MV-4-11 (cell line): ENCODE measurements at places on chromosomes 1 and 21.

GRCh38 chr21:8989261-8989711 lies 1532.1 kb upstream of the TPTE start:
- no peak for DNase-seq

GRCh38 chr1:26234644-26235370 lies 807 bp downstream of the CEP85 start:
- DNase-seq: peak; percentile 36

DNA sequence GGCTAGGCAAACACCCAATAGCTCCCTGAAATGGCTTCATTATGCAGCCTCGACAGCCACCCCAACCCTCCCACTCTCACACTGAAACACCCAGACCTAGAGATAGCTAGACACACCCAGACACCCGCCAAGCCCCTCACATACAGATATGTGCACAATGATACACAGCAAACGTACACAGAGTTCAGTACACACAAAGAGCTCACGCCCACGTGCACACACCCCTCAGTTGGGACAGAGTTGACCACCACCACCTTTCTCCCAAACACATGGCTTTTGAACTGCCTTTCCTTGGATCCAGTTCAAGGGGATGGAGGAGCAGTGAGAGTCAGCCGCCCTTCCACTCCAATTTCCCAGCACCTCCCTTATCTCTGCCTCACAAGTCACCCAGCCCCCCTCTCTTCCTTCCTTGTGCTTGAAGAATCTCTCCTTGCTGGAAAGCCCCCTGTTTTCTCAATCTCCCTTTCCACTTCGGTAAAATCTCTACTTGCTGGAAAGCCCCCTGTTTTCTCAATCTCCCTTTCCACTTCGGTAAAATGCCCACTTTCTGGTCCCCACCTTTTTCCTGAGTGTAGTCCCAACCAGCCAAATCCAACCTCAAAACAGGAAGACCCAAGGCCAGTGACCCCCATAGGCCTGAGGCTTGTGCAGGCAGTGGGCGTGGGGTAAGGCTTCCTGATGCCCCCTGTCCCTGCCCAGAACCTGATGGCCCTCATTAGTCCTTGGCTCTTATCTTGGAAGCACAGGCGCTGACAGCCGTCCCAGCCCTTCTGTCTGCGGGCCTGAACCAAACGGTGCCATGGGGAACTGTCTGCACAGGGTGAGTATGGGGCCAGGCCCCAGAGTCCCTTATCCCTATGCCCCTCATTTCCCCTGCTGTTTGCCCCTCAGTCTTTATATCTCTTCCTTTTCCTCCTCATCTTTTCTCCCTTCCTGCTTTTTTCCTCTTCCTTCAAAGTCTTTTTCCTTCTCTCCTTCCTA lies at the start of gene ACKR1:
Gene ACKR1, plus strand, starts transcription at position 715 of the 981 bp plus-strand sequence. Its CDS starts 85 bp downstream, at position 800.
- no peak for DNase-seq

- peak; percentile 15 for DNase-seq
Observed at GRCh38 chr1:94284476-94284875, 47.1 kb upstream of the ARHGAP29 start.

DNA sequence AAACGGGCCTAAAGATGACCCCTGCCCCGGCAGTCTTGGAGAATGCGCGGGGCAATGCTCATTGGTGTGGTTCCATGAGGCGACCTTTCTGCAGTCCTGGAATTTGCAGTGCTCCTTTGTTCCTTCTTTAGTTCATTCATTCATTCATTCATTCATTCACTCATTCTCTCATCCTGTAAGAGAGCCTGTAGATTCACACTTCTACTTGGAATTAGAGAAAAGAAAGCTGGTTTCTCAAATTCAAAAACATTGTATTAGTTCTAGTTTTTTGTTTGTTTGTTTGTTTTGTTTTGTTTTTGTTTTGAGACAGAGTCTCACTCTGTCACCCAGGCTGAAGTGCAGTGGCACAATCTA lies 31.6 kb downstream of the PAX7 start:
- DNase-seq: no peak

DNA sequence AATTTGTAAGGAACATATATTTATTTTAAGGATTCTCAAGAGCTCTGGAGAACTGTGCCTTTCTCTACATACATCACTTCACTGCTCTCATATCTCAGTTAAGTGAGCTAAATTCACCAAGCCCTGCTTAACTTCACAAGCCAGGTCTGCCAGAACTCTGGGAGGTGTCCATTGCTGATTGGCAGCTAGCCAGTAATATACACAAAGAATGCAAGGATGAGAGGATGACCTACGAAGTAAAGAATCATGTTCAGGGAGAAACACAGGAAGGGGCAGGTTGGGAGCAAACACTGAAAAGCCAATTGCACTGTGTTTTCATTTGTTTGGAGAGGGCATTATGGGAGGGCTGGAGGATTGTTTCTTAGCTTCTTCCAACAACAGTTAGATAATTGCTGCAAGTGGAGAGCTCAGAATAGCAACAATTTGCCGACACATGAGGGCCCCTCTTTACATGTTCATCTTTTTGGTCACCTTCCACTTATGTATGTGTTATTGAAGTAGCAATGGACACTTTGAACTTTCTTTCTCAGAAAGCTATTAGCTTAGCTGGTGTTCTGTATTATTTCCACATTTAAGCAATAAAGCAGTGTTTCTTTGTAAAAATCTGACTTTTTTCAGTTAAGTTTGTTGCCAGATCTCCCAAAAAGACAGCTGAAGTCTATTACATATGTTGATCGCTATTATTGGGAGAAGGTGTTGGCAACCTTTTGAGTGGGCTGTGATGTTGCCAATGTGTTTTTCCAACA lies 254.8 kb downstream of the LTN1 start:
- DNase-seq: no peak

- no peak for DNase-seq
Observed at GRCh38 chr1:193181985-193182384, 4.4 kb downstream of the B3GALT2 start.

GRCh38 chr1:33273961-33274371 lies 17.7 kb downstream of the ZNF362 start:
- no peak for DNase-seq

GRCh38 chr1:207334337-207334736 lies 12.9 kb downstream of the CD55 start:
- no peak for DNase-seq

DNA sequence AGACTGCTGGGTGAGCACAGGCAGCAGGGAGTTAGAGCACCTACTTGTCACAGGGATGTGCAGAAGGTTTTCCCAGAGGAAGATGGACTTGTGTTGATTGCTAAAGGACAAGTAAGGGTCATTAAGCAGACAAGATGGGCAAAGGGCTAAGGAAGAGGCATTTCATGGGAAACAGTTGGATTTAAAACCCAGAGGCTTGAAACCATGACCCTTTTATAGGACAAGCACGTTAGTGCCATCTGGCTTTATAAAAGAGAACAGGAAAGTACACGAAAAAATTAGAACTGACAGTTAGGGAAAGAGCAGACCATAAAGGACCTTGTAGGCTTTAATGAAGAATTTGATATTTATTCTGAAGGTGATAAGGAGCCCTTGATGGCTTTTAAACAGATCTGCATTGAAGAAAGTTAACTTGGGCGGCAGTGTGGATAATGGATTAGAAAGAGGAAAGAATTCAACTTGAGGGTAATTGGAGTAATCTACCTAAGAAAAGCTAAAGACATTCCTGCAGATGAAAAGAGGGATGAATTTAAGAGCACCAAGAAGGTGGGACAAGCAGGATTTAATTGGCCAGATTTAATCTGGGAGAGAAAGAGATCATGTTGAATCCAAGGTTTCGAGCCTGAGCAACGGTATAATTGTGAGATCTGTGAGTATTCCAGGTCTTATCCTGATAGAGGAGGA lies 68.6 kb downstream of the ZC3H11B start:
- no peak for DNase-seq

DNA sequence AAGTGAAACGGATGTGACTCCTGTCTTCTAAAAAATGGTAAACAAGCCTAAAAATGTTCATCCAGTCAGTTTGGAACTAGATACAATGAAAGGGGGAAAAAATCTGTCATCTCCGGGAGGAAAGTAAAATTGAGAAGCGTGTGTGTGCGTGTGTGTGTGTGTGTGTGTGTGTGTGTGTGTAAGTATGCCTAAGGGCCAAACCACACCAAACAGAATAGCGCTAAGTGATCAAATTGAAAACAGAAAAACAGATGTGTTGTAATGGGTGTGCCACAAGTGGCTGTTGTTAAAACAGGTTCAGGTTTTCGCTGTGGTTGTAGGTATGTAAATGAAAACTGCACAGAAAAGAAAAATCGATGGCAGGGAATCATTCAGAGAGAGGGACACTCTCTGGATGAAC lies 106.7 kb downstream of the RNF220 start:
- no peak for DNase-seq

GRCh38 chr1:25869909-25870606 lies 5.5 kb downstream of the PAQR7 start:
- DNase-seq: no peak

DNA sequence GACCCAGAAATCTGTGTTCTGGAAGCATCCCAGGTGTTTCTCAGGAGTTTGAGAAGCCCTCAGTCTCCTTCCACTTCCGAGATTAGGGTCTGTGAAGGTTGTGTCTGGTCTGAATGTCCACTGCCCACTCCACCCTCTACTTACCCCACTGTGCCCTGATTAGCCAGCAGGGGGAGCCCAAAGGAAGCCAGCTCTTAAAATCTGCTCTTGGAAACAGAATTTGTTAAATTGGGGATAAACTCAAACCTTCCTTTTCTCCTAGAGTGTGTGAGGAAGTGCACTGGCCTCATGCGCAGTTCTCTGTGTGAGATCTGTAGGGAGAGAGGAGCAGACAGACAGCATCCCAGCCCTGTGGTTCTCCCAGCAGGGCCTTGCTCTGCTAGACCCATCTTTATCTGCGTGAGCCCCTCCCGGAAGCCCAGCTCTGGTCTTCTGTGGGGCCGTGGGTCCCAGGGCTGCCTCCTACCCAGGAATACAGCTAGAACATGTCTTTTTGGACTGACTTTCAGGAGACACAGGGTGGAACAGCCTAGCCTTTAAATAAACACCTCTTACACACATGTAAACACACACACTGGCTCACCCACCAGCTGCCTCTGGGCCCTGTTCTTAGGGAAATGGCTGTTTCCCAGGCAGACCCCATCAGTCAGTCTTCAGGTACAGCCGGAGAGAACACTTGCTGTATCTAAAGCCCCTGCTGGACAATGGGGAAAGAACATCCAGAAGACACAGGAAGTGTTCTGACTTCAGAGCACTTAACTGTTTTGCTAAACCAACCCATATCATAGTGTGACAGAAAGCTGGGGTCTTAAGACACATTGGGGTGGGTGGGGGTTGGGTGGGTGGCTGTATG lies 52.2 kb downstream of the SMYD2 start:
- peak; percentile 63 for DNase-seq

DNA sequence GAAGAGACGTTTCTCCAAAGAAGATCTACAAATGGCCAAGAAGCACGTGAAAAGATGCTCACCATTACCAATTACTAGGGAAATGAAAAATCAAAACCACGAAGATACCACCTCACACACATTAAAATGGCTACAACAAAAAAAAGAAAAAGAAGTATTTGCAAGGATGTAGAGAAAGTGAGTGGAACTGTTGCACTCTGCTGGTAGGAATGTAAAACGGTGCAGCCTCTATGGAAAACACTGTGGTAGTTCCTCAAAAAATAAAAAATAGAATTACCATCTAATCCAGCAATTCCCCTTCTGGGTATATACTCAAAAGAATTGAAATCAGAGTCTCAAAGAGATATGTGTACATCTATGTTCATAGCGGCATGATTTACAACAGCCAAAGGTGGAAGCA lies 115.4 kb upstream of the EDN2 start:
- peak; percentile 24 for DNase-seq

DNA sequence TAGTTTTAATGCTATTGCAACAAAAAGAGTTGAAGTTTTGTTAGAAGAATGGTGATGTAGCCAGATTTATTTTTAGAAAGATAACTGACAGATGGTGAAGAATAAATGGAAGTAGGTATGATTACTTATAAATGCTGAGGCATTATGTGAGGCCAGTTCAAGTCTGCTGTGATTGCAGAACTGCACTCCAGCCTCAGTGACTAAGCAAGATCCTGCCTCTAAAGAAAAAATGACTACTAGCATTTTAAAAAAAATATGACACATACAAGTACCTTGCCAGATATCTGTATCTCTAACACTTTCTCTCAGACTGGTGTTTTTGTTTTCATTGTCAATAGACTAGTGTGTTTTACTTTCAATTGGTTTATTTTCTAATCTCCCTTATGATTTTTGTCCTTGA lies 1242.4 kb upstream of the ADGRL4 start:
- no peak for DNase-seq

DNA sequence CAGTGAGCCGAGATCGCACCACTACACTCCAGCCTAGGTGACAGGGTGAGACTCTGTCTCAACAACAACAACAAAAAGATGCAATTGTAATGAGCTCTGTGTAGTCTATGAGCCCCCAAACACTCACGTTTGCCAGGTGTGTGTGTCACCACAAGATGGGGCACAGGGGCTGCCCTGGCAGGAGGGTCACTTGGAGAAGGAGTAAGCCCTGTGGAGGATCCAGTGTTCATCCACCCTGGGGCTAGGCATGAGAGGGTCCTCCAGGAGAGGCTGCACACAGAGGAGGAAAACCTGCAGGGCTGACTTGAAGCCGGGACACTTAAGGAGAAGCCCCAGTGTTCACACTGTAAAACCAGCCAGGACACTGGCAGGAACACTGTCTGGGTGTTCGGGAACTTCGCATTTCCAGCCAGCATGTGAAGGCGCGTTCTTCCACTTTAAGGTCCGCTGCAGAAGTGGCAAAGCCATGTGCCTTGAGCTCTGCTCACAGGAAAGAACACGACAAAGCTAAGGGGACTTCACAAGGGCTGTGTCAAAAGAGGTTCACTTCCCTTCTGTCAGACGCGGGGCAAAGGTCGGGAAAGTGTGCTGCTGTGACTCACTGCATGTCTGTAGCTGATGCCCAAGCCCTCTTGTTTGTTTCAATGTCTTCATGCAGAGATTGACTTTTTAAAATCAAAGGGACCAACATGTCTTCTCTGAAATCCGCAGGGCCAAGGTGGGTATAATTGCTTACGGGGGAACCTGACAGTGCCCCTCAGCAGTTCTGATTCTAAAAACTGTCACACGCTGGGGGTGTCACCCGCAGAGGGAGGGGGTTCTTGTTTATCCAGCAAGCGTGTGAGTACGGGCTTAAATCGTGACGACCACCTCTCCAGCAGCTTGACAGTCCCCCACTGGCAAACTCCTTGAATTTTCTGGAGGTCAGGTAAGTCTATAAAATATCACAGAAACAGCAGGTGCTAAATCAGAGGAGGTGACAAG lies 102.8 kb downstream of the RIPK4 start:
- peak; percentile 88 for DNase-seq

DNA sequence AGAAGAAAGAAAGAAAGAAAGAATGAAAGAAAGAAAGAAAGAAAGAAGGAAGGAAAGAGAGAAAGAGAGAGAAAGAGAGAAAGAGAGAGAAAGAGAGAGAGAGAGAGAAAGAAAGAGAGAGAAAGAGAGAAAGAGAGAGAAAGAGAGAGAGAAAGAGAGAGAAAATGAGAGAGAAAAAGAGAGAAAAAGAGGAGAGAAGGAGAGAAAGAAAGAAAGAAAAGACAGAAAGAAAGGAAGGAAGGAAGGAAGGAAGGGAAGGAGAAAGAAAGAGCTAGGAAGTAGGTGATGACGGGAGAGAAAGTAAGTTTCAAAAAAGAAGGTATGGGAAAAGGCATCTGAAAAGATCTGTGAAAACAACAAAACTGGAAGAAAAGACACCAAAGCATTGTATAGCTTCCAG lies 72.0 kb downstream of the GRIK1 start:
- DNase-seq: no peak
